Hematopoietic multipotent progenitor cell treated with erythropoietin and hydrocortisone succinate and interleukin-3 and kit ligand, for 17 days (in vitro differentiated cells): ENCODE measurements at places on chromosomes 4 and X.

GRCh38 chr4:1336088-1336491 is 10.9 kb upstream of the UVSSA start:
- peak; percentile 14 for DNase-seq

GRCh38 chr4:126718136-126718535 is 914.6 kb upstream of the INTU start:
- no peak for DNase-seq

- no peak for DNase-seq
Measured at GRCh38 chr4:2647403-2648158, 108.6 kb downstream of the TNIP2 start.

- no peak for DNase-seq
Measured at GRCh38 chr4:7830747-7831146, 108.9 kb downstream of the AFAP1 start.

DNA sequence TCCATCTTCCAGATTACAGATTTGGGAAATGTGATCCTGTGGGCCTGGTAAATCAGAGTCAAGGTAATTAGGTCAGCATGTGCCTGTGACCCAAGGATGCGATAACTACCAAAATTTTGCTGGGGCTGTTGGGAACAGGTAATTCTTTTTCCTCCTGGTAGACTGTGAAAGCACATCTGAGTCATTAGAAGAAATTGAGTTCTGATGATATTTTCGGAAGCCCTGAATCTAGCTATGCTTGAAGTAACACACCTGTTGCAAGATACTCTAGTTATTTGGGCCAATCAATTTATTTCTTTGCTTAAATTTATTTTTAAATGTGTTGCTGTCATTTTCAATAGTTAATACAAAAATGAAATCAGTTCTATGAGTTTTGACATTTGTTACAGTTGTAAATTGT is 903.6 kb downstream of the RPA4 start:
- no peak for DNase-seq

DNA sequence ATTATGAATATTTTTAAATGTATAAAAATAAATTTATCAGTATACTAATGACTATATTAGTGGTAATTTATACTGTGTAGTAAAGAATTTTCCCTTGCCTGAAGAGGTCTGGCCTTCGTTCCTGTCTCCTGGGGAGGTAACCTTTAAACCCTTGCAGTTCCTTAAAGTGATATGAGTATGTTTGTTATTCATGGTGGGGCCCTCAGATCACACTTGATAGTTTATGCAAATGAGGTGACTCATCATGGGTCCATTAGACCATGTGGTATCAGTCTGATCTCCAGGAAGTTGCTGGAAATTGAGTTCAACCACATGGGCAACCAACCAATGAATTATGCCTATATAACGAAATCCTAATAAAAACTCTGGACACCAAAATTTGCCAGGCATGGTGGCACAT is 904.1 kb downstream of the RPA4 start:
- no peak for DNase-seq
